Left lobe of liver (tissue), 2 donors: ENCODE measurements at places on chromosomes 7 and 10. TPM values are rescaled to one million over a fixed set of nuclear protein-coding genes. Genes with fewer than 3 reads are reported as not detected.

DNA sequence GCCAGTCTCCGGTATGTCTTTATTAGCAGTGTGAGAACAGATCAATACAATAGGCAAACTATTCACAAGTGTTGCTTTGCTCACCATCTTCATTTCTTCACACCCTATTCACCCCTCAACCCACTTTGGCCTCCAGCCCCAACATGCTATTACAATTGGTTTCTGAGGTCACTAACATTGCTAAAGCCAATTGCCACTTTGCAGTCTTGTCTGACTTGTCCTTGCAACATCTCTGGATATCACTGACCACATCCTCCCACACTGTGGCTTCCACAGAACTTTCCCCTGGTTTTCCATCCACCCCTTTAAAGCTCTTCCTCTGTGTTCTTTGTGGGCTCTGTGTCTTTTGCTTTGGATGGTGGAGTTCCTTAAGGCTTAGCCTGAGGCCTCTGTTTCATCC, 5.2 kb upstream of the APBB1IP start:
- no peak for DNase-seq

DNA sequence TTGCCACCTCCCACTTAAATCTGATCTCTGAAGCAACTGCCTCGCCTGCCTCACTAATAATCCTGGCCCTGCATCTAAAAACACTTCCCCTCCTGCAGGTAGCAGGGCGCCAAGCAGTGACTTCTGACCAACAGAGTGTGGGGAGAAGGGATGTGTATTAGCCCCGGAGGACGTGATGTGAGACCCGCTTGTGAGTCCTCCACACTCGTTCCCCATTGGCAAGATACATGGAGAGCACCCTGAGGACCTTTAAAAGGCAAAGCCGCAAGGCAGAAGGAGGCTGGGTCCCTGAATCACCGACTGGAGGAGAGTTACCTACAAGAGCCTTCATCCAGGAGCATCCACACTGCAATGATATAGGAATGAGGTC, 6.1 kb upstream of the PILRA start:
- no peak for DNase-seq

The ZNF716 gene
- total RNA-seq: not detected

DNA sequence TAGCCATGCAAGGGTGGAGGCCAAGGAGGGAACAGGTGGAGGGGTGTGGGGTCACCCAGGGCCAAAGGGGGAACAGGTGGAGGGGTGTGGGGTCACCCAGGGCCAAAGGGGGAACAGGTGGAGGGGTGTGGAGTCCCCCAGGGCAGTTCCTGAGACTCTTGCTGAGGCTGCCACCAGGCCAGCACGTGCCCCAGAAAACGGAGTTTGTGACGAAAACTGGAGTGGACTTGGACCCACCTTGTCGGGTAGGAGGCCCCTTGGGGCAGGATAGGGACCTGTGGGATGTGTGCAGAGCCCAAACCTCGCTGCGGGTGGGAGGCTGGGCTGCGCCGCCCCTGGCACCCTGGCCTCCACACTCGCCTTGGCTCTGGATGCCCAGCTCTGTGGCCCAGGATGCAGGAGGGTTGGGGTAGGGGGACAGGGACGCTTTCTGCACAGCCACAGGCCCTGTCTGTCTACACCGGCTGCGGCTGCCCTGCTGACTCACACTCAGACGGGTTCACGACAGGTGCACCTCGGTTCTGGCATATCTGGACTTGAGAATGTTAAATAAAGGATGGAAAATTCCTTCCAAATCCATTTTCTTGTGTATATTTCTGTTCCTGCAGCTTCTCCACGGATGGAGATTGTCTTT, 562 bp upstream of the ADGRA1 start:
- no peak for DNase-seq

- DNase-seq: no peak
Measured at GRCh38 chr10:11551916-11552602, 59.4 kb downstream of the USP6NL start.

The FAM20C gene
- 72.2 TPM for total RNA-seq

DNA sequence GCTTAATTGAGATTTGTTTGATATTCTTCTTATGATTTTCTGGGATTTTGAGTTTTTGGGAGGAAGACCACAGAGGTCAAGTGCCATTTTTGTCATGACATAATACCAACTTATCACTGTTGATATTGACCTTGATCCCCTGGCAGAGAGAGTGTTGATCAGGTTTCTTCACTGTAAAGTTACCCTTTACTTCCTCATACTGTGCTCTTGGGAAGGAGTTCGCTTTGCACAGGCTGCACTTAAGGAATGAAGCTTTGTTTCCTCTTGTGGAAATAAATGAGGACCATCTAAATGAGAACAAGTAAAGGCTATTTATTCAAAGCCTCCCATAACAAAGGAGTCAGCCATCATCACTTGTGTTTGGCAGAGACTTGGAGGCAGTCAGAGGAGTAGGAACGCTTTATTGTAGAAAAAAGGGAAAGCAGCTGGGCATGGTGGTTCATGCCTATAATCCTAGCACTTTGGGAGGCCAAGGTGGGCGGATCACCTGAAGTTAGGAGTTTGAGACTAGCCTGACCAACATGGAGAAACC, 16.1 kb downstream of the ST7 start:
- no peak for DNase-seq

- DNase-seq: no peak
Measured at GRCh38 chr7:35549781-35550180, 145.2 kb downstream of the HERPUD2 start.

- no peak for DNase-seq
Measured at GRCh38 chr10:12766223-12766622, 235.3 kb downstream of the CCDC3 start.

DNA sequence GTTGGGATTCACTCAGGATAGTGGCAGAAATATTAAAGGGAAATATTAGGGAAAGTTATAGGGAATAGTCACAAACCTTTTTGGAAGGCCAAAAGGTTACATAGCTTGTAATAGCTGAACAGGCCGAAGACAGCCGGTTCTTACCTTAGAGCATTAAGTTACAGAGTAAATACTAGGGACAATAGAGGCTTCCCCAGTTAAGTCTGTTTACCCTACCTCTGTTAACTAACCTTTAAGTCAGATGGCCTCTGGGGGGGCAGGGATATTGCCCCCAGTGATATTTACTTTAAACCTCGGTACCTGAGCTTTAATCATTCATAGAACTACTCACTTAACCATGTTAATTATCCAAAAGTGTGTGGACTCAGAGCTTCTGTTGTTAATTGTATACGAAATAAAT, 7.4 kb downstream of the POLR1F start:
- DNase-seq: no peak

The GALNT17 gene
- 0.18 TPM for total RNA-seq

The DDC gene
- 48.6 TPM for total RNA-seq

DNA sequence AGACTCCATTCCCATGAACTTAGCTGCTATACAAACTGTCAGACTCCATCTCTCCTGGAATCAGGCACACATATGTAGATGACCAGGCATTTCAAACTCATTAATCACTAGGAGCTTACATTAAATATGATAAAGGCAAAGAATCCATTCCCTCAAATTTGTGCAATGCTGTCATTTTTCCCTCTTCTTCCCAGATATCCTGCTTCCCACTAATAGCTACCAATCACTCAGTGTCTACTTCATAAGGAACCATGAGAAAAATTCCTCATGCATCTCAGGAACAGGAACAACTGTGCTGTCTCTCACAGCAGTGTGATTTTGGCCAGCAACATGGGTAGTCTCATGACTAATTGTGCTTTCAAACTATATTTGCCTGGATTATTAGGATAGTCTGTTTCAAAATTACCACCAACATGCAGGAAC, 133.9 kb downstream of the DKK1 start:
- DNase-seq: no peak

GRCh38 chr10:1736144-1736971, 967 bp downstream of the ADARB2 start:
- DNase-seq: no peak
